ENCODE measurements at places on chromosomes 6 and 20.

- DNase-seq = peak; percentile 91
Observed at GRCh38 chr6:159981403-159982245, 12.7 kb downstream of the IGF2R start.

GRCh38 chr20:63837479-63837878, 6.4 kb upstream of the ZBTB46 start:
- no peak for DNase-seq

GRCh38 chr20:50304923-50305635, 114.4 kb downstream of the CEBPB start:
- DNase-seq = peak; percentile 96

GRCh38 chr20:48057251-48057650, 272.0 kb upstream of the SULF2 start:
- DNase-seq = no peak

DNA sequence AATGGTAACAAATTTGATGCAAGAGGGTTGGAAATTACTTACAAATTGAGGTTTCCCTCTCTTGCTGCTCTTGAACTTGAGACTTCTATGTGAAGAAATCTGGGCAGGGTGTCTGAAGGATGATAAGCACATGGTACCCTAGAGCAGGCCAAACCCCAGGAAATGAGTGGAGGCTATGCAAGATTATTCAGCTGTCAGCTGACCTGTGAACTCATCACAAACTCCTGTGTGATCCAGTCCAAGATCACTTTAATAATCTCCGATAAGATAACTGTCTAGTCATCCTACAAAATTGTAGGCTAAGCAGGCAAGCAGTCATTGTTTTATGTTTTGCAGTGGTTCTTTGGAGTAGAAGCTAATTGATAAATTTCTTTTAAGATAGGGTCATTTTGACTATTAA, 213.1 kb downstream of the BTBD3 start:
- peak; percentile 19 for DNase-seq

DNA sequence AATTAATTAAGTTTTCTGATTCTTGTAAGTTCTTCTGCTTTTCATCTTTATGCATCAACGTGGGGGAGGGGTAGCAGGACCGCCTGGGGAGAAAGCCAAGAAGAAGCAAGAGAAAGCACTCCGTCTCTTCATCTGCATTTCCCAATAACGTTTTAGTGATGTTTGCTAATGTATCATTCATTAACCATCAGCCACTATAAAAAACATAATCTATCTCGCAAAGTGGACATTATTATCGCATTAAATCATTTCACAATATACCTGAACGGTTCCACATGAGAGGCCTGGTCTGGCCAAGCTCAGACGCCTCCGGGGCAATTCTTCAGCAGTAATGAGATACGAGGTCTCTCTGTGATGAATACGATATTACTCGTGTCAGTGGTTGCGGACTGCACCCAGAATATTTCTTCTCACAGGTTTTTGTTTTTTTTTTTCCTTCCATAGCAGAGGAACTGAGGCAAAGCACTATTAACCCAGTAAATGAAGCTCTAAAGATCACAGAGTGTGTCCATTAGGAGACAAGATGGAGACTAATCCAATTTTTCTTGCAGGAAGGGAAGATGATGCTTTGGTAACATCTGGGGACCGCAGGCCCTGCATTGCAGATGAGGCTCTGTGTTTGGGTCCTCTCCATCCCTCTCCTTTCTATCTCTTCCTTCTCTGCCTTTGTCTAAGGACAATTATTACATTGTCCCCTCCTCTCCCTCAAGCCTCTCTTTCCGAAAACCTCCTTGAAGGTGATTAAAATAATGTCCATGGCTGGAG, 156.1 kb downstream of the SLC35B3 start:
- DNase-seq = no peak

DNA sequence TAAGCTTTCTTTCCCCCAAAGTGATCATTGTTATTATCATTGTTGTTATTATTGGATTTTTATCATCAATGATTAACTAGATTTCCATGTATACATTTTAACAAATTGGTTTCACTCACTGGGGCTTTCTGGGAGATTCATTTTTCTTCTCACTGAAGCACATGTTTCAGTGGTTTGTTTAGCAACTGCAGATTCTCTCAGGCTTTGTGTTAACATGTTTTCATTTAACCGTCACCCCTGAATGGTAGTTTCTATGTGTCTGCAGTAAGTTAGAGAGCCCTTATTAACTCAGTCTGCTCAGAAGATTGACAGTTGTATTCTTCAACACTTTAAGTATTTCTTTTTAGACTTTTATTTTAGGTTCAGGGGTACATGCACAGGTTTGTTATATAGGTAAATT, 12.4 kb downstream of the ZKSCAN4 start:
- no peak for DNase-seq

DNA sequence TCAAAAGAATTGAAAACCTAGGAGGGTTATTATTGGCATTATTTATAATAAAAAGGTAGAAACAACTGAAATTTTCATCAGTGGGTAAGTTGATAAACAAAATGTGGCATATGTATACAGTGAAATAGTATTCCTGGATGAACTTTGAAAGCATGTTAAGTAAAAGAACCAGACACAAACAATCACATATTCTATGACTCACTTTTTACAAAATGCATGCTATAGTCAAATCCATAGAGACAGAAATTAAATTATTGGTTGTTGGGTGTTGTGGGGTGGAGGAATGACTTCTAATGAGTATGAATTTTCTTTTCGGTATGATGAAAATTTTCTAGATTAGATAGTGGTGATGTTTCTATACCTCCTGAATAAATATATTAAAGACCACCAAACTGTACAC, 94.6 kb downstream of the LRRC1 start:
- no peak for DNase-seq

GRCh38 chr6:114997813-114998292, 655.0 kb upstream of the HS3ST5 start:
- no peak for DNase-seq

- DNase-seq = no peak
Observed at GRCh38 chr6:117232196-117232595, 33.2 kb upstream of the VGLL2 start.

All from fibroblast of pulmonary artery (primary cell).